Left colon (tissue), 2 donors: ENCODE measurements at places on chromosomes 4 and X.

- DNase-seq, result peak; percentile 53
Measured at GRCh38 chr4:37422102-37422501, 177.6 kb downstream of the NWD2 start.

- no peak for DNase-seq
Measured at GRCh38 chr4:11831739-11832138, 403.0 kb upstream of the HS3ST1 start.

GRCh38 chr4:33422656-33423055, 2702.5 kb downstream of the PCDH7 start:
- DNase-seq, result no peak

- DNase-seq, result no peak
Measured at GRCh38 chr4:96039217-96039616, 199.3 kb downstream of the PDHA2 start.

- DNase-seq, result no peak
Measured at GRCh38 chrX:100895365-100896075, 21.4 kb upstream of the NOX1 start.

GRCh38 chrX:25175743-25176142, 160.0 kb upstream of the ARX start:
- no peak for DNase-seq

DNA sequence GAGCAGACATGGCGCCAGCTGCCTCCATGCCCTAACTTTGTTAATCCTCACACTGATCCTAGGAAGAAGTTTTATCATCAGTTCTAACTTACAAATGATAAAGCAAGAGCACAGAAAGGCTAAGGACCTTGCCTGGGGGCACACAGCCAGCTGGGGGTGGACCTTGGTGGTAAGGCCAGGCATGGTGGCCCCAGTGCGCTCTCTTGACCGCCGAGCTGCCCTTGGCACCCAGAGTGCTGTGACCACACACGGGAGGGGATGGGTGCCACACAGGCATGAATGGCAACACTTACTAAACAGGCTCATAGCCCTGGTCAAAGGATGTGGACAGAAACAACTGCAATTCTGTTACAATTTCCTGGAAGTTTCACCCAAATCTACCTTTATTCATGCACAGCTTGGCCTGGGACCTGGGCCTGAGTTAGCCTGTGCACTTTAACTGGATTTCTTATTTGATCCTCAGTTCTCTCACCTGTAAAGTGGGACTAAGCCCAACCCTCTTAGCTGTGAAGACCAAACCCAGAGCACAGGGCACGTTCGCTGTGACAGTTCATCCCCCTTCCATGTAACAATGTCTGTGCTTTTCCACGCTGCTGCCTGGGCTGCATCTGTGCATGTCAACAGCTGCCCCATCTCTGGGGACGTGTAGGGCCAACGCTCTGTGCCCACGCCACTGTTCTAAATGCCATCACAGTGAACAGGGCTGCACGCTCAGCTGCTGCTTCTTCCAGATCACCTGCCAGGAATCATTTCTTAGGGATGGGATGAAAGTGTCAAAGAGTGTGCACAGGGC, 44.8 kb downstream of the ACOX3 start:
- DNase-seq, result no peak

DNA sequence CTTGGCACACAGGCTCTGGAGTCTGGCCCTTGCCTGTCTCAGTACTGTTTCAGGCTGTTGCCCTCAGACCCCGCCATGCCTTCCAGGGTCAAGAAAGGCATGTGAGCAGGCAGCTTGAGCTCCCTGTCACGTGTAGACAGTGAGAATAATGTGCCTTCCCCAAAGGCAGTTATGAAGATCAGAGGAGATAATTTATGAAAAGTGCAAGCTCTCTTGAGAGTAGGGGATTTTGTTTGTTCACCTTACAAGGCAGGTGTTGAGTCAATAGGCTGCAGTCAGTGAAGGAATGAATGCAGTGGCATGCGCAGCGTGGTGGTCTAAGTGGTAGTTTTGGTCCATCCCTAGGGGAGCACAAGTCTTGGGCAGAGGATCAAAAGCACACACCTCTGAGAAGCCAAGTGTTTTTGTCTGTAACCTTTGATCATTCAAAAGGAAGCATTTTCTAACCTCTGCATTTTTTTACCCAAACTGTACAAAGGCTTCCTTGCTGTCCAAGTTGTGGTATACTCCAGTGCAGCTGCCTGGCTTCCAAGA, 14.4 kb downstream of the HADH start:
- DNase-seq, result no peak
